Effector memory CD4-positive, alpha-beta T cell (primary cell): ENCODE measurements at places on chromosomes 7 and 10.

DNA sequence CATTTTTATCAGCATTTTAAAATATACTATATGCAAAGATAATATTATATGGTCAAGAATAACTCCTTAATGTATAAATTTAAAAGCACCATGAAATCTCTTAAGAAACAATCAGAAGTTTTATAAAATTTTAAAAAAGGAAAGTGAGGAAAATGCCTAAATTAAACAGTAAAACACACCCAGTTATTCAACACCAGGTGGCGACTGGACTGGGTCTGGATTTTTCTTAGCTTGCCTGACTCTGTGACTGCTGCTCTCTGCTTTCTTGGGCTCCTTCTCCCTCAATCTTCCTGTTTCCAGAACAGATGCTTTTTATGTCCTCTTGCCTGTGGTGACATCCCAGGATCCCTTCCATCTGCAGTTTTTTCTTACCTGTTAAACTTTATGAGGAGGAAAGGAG lies 200.3 kb downstream of the BICC1 start:
- DNase-seq = no peak

- DNase-seq = no peak
Measured at GRCh38 chr10:67976292-67977245, 92.1 kb downstream of the SIRT1 start.

GRCh38 chr10:35379226-35380137 lies 43.2 kb downstream of the CCNY start:
- no peak for DNase-seq

DNA sequence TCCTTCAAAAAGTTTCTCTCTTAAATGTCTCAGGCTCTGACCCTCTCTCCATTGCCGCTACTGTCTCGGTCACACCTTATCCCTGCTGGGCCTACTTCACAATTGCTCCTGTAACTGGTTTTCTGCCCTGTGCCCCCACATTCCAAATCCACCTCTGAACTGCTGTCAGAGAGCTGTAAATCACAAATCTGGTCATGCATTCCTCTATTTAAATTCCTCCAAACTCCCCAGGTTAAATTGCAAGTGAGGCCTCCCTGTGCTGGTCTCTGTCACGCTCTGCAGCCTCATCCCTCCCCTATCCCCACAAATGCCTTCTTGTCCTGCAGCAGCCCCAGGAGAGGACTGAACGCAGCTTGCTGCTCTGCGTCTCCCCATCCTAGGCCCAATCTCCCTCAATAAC lies 40.4 kb upstream of the CDCA7L start:
- DNase-seq = no peak

DNA sequence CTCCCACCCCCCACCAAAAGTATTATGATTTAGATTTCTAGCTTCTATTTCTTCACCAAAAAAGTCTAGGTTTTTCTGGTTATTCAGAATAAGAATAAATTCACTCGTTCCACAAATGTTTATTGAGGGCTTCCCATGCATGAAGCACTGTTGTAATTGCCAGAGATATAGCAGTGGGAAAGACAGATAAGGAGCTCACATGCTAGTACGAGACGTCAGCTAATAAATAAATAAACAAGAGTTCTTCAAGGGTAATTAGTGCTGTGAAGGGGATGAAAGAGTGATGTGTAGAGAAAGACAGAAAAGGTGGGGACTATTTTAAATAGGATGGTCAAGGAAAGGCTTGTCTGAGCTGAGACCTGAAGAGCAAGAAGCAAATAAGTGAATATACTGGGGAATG lies 38.1 kb upstream of the SEPTIN7 start:
- no peak for DNase-seq

DNA sequence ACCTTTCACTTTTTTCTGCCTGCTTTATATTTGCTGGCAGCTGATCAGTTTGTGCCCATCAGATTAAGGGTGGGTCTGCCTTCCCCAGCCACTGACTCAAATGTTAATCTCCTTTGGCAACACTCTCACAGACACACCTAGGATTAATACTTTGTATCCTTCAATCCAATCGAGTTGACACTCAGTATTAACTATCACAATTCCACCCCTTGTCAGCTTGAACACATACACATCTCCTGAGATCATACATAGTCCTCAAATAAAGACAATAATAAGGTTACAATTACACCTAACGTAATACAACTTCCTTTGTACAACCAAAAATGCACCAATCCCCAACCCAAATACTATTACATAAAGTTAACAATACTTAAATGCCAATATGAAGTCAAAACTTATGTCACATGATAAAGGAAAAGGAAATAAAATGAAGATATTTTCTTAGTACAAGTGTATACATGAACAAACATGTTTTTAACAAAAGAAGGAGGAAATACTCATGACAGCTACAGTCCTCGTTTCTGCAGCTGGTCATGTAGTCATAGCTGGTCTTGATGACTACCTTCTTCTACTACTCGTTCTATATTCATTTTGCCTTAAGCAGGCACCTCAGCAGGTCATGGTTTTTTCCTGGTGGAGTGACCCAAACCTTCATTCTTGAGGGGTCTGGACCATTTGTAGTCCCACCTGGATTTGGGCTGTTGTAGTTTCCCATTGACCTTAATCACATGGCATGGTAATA lies 96.7 kb upstream of the CABCOCO1 start:
- no peak for DNase-seq

DNA sequence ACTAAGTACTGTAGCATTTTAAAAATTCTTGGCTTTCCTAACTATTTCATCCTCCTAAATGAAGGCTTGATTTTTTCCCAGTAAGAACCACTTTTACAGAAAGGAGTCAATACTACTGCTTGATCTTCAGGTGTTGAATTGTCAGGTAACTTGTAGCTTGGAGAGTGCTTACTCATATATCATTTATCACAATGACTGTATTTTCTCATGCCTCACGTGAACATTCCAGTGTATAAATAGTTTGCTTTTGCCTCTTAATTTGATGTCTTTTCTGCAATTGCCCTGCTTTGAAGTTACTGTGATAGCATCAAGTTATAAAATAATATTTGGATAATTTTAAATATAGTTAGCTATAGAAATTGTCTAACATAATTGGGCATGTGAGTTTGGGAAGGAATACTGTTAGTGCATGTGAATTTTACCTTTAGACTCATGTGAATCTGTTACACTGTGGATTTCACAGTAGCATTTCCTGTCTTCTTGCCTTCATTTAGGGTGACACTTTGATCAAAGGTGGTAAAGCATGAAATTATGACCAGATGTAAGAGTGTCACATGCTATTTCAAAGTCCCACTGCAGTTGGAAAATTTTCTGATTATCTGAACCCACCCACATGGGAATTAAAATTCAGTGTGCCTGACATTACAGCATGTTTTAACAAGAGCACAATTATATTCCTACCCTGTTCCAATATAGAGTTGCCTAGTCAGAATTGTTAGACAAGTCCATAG lies 962.8 kb downstream of the DNAJB9 start:
- no peak for DNase-seq

DNA sequence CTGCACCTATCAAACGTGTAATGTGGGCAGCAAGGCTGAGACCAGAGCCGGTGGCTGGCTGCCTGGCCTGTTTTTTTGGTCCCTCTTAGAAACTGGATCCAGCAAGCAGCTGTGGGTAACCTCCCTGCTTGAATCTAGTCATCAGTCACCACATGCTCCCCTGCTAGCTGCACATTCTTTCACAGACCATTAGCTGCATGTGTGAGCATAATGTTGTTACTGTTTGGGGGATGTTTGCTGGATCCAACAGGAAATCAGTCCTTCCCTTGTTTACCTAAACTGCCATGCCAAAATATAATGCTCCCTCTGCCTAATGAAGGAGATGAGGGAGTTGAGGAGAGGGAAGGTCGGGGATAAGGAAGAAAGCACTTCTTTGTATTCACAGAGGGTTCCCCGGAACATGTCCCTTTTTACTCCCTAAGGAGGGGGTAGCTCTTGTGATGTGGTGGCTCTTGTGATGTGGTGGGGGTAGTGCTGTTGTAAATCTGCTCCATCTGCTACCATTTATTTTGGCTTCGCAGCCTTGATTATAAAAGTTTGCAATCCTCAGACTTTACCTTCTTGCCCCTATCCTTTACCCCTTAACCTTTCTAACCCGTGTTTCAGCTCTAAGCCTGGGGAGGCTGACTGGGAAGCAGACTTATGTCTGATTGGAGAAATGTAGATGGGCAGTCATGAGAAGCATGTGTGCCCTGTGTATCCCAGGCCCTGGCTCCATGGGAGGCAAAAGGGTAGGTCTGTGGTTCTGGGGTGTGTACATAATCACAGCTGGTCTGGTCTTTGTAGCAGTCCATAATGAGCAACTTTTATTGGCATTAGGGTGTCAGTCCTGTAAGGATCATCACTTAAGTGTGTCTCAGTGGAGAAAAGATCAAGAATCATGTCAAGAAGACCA lies 20.8 kb downstream of the LOXL4 start:
- DNase-seq = no peak

- no peak for DNase-seq
Measured at GRCh38 chr10:7513936-7514335, 103.1 kb upstream of the SFMBT2 start.

GRCh38 chr7:121373177-121373576 lies 22.9 kb downstream of the FAM3C start:
- DNase-seq = no peak

GRCh38 chr7:127858915-127859189 lies 172.4 kb downstream of the LRRC4 start:
- DNase-seq = no peak

- DNase-seq = no peak
Measured at GRCh38 chr7:128381161-128381821, 19.8 kb upstream of the PRRT4 start.

GRCh38 chr10:35356725-35357092 lies 20.4 kb downstream of the CCNY start:
- DNase-seq = no peak

DNA sequence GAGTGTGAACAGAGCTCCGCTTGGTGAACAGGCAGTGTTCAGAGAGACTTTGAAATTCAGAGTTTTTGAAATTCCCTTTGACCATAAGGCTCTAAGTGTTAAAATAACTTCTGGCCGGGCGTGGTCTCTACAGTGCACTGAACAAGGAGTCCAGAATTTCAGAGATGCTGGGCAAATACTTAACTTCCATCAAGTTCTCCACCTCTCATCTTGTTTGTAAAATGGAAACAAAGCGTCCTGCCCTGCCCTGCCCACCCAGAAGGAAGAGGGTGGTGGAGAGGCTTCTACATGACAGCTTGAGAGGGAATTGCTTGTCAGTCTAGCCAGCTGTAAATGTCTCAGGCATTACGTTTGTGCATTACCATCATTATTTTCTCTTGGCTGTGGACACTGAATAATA lies 102.6 kb downstream of the RGS10 start:
- no peak for DNase-seq

- DNase-seq = no peak
Measured at GRCh38 chr10:113015201-113015600, 65.2 kb downstream of the TCF7L2 start.

- DNase-seq = no peak
Measured at GRCh38 chr10:47214520-47214919, 85.5 kb upstream of the GDF10 start.

- no peak for DNase-seq
Measured at GRCh38 chr7:100752994-100753393, 19.6 kb downstream of the ZAN start.

GRCh38 chr10:99983280-99983988 lies 26.3 kb downstream of the DNMBP start:
- no peak for DNase-seq

DNA sequence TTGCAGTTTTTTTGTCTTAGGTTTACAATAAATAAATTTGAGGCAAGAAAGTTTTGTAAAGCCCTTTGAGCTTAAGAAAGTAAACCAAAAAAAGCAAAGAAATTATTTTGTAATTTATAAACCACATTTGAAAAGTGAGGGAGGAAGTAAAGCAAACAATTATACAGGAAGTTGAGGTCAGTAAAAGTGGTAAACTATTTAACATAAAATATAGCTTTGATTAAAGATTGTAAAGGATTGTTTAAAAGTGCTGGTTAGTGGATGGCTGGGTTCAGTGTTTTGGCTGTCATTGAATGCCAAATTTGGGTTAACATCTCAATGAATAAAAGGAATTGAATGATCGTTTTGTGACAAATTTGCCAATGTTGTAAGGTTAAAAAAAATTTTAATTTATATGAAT lies 9.9 kb downstream of the SOSTDC1 start:
- no peak for DNase-seq

- DNase-seq = no peak
Measured at GRCh38 chr7:140745266-140746058, 49.0 kb downstream of the NDUFB2 start.

DNA sequence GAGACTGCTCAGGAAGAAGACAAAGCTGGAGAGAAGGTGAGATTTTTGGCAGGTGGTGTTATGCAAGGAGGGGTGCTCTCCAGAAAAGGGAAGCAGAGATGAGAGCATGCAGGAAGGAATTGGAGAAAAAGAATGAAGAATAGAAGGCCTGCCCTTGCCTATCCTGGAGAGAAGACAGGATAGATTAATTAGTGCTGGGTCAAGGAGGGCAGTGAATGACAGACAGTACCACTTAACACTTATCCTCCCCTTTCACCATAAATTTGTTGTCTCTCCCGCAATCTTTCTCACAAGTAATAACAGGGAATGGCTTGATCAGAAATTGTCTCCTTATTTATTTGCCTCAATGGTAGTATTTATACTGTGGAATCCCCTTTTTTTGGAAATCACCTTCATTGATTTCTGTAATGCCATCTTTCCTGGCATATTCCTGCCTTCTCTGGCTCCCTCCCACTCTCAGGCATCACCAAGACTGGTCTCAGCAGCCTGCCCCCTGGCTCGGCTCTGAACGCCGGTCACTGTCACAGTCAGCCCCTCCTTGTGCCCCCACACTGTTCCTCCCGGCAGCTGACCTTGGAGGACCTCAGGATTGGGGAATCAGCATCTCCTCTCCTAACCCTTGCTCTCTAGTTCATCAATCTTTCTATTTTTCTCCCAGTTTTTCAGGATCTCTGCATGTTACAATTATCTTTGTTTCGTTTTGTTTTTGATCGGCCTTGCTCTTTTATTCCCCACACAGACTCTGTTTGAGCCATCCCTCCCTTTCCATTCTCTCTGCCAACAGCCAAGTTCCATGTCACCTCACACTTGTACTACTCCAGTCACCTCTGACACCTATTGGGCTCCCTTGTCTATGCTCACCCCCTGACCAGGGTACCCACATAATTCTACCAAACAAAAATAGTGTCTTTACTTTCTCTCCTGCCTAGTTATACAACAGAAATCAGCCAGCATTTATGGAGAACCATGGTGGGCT lies 294.2 kb downstream of the PLXDC2 start:
- no peak for DNase-seq

GRCh38 chr7:112357136-112357535 lies 93.1 kb upstream of the IFRD1 start:
- no peak for DNase-seq

DNA sequence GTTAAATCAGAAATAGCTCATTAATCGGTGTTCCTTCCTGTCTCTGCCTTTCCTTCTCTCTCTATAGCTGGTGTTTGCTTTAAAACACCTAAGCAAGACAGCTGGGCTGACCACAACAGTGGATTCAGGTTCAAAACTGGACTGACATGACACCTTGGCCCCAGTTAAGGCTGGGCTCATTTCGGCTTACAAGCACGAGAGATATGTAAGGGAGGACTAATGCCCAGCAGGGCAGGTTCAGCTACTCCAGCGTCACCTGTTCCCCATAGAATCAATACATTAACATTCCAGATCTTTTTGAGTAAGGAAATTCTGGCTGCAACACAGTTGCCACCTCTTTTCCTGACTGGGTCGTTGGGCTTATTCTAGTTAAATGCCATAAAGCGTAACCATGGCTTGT lies 323.0 kb upstream of the AOAH start:
- no peak for DNase-seq

- DNase-seq = no peak
Measured at GRCh38 chr10:78642269-78642816, 426.4 kb upstream of the ZMIZ1 start.
